ENCODE measurements at places on chromosomes 1 and 21.
A peak's percentile ranks its signal among the peaks of the same experiment; 100 is the strongest.

DNA sequence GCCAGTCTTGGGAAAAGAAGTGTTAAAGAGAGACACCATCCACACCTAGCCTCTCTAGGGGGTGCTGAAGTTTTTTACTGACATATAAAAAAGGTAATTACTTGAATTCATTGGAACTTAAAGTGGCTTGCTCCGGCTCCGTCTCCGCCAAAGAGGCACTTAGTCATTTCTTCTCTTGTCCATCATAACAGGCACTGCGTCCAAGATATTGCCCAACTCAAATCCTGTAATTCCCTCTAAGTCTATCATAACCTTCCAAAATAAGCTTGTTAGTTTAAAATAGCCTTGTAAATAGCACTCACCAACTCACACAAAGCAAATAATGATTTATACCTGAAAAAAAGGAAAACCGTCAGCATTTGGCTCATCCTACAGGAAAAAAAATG is 160.5 kb downstream of the ZBTB18 start:
- no peak for DNase-seq

GRCh38 chr21:34517491-34518245 is 5.7 kb upstream of the KCNE1 start:
- no peak for DNase-seq

- no peak for DNase-seq
These were observed 957 bp downstream of the EPS15 start for GRCh38 chr1:51518033-51518585.

DNA sequence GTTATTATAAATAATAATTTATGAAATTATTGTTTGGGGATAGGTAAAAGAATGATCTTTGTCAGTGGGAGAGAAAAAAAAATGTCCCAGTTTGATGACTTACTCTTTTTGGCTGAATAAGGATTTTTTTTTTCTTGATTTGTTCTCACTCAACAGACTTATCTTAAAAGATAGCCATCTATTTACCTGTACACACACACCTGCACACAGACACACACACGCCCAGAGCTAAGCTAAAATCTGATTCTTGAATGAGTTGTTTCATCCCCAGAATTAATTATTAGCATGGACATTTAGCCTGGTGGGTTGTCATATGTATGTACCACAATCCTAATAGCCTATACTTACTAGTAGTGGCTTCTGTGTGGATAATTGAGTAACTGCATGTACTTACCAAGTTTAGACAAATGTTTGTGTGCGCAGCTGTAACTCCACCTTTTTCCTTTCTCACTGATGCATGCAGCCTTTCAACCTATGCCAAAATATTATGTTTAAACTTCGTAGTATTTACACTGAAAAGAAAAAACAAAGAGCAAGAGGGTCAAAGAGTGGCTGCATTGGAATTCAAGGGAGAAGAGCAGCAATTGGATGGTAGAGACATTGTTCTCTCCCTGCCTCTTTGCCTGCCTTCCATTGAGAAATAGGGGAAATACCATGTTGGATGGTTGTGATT is 174.3 kb downstream of the ADGRL2 start:
- DNase-seq = no peak

DNA sequence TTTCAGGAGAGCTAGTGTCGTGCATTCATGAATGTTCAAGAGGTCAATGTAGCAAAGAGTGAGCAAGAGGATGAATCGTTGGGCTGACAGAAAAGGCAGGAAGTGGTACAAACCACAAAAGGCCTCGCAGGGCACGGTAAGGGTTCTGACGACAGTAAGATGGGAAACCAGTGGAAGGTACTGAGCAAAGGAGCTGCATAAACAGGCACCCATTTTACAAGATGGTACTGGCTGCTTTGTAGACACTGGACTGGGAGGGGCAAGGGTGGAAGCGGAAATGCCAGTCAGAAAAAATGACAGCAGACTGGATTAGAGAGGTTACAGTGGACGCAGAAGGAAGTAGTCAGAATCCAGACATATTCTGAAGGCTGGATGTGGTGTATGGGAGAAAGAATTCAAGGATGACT is 123.5 kb downstream of the PTPN14 start:
- DNase-seq = peak; percentile 65

GRCh38 chr1:170790175-170790574 is 126.2 kb downstream of the PRRX1 start:
- DNase-seq = no peak

GRCh38 chr21:21828130-21828529 is 829.9 kb downstream of the NCAM2 start:
- DNase-seq = no peak

GRCh38 chr1:51190961-51191360 is 45.1 kb upstream of the RNF11 start:
- DNase-seq = no peak

- no peak for DNase-seq
These were observed 10.4 kb upstream of the KCNA2 start for GRCh38 chr1:110616587-110616986.

- peak; percentile 42 for DNase-seq
These were observed 26.6 kb downstream of the AK4 start for GRCh38 chr1:65174585-65174984.

GRCh38 chr21:44947930-44948331 is 8.1 kb downstream of the SLX9 start:
- no peak for DNase-seq

DNA sequence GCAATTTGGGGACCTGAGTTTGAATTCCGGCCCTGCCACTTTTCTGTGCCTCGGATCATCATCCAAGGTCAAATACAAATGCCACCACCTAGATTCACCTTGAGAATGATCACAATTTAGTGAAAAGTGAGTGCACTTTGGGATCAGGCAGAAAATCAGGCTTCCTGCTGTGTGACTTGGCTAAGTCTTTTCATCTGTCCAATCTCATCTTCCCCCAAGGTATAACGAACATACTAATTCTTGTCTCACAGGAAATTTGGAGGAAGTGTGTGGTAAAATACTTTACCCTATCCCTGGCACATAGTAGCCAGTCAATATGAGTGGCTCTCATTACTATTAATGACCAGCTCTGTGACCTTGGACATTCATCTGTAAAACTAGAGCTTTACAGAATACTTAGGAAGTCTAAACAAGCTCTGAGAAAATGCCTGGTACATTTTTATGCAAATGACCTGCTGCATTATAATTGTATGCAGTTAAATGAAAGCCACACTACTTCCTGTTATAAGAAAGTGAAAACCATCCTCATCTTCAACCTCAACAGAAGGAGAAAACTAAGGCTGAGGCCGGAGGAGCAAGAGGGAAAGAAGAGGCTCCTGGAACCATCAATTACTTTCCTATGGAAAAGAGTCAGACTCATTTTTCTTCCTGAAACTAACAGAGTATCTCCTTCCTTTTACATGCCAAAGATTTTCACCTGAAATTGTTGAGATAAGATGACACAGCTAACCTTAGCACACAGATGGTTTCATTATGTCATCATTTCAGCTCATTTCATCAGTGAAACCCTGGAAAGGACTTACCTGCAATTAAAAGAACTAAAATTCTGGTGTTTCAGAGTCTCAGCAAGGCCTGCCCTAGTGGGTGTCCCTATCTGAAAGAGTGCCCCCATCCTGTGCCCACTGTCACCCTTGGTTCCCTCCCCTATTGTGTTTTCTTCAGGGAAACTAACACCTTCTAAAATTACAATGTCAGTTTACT is 32.6 kb upstream of the RGS8 start:
- no peak for DNase-seq

GRCh38 chr1:33031506-33031905 is 5.2 kb downstream of the AK2 start:
- no peak for DNase-seq

GRCh38 chr21:31543191-31543590 is 116.3 kb upstream of the SOD1 start:
- DNase-seq = no peak

GRCh38 chr1:202505356-202505755 is 156.9 kb downstream of the PPP1R12B start:
- no peak for DNase-seq

DNA sequence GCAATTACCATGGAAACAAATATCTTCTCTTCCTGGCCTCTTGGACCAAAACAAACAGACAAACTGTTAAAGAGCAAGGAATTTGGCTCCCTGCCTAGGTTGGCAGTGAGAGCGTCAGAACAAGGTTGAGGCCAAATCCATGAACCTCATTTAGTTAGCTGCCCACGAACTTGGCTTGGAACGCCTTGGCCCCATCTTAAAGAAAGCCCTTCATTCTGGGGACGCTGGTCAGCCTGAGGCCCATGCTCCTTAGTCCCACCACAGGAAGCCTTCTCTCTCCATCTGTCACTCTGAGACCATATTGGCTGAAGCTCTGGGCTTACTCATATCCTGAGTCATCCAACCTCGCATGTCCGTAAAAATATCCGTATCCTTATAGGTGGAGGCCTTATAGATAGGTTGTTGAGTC is 62.4 kb upstream of the DIRAS3 start:
- peak; percentile 44 for DNase-seq

GRCh38 chr21:42839271-42840231 is 39.8 kb downstream of the WDR4 start:
- DNase-seq = no peak

GRCh38 chr1:154802982-154803920 is 66.8 kb downstream of the KCNN3 start:
- DNase-seq = no peak

GRCh38 chr1:168301664-168302320 is 21.1 kb downstream of the TBX19 start:
- DNase-seq = peak; percentile 89

GRCh38 chr1:9871707-9872425 is 38.2 kb downstream of the CTNNBIP1 start:
- DNase-seq = no peak

DNA sequence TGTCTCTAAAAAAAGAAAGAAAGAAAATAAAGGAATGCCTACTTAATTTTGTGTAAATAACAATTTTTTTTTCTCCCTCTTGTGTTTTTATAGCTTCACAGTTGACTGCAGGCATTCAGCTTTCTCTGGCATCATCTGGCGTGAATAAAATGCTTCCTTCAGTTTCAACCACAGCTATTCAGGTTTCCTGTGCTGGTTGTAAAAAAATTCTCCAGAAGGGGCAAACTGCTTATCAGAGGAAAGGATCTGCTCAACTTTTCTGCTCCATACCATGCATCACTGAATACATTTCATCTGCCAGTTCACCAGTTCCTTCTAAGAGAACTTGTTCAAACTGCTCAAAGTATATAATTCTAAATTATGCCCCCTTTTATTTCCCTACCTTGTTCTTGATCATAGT is 18.0 kb downstream of the ZMYM1 start:
- DNase-seq = no peak

GRCh38 chr1:244821134-244821533 is 14.3 kb upstream of the COX20 start:
- DNase-seq = no peak

GRCh38 chr21:34907461-34908418 is 141.4 kb downstream of the RUNX1 start:
- no peak for DNase-seq

DNA sequence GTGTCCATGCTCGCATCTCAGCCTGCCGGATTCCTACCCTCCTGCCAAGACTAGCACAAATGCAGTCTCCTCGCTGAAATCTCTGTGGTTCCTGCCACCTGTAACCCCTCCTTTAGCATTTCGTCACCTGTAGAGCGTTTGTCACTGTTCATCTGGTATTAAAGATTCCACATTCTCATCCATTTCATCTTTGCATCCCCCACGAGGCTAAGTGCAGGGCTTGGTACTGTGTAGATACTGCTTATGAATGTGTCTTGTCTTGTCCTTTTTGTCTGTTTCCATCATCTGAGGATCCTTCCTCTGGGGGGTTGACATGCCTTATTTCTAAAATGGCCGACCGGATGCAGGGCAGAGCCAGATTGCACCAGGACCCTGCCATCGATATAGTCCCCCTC is 53.7 kb upstream of the DNAJC6 start:
- DNase-seq = no peak

GRCh38 chr1:203028067-203028783 is 1.9 kb downstream of the PPFIA4 start:
- no peak for DNase-seq

- peak; percentile 29 for DNase-seq
These were observed 897 bp downstream of the EPHX4 start for GRCh38 chr1:92030656-92031107.

DNA sequence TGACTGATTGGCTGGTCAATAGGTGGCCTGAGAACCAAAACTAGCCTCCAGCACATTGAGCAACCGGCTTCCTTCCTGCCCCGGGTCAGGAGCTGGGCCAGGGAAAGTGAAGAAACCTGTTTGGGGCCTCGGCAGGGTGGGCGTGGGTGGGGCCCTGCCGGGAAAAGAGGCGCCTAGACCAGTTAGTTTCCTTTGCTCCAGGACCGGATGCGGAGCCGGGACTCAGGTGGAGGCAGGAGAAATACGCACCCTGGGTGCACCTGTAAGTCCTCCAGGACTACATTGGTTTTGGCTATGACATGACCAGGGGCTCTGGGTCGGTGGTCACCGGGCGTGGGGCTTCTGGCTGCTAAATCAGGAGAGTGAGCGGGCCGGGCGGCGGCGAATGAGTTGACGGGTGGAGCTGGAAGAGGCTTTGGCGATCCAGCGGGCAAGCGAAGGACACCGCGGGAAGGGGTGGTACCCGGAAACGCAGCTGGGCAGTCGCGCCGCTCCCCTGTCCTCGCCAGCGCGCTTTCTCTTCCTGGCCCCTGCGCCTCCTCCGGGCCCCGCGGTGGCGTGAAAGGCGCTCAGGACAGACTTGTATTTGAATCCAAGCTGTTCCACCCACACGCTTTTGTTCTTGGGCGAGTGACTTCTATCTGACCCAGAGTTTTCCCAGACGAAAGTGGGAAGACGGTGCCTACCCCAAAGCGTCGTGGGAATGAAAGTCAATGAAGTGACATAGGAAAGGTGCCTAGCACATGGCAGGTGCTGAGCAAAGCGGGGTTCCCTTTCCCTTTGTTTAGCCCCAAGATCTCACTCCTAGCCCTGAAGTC is 30.6 kb upstream of the JUN start:
- no peak for DNase-seq

DNA sequence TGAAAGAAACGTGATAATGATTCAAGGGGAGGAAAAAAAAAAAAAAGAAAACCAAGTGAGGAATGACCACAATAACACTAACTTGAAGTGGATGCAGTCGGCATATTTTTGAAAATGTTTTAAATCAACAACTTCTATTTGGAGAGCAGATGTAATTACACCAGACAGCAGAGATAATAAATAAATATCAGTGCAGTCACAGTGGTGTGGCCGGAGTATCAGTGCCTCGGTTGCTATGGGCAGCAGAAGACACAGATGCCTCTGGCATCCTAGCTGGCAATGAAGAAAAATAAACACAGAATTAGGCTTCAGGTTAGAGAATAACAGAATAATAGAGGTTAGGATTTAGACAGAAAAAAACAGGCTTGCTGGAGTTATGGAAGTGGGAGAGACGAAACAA is 888.3 kb downstream of the LTN1 start:
- DNase-seq = no peak

DNA sequence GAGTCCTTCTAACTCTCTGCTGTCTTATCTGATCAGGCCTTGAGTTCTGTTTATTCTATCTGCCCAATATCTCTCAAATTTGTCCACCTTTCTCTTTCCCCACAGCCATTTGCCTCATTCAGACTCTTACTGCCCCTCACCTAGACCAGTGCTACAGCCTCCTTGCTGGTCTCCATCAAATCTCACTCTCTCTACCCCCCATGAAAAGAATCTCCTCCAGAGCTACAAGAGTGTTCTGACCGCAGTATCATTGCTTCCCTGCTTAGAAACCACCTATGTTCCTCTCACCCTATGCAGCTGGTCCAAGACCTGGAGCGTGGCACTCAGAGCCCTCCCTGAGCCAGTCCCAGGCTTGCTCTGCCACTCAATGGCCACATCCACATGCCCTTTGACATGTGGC is 231.0 kb upstream of the JUN start:
- no peak for DNase-seq
